ENCODE measurements at places on chromosomes 11 and 22.
A peak's percentile ranks its signal among the peaks of the same experiment; 100 is the strongest.

DNA sequence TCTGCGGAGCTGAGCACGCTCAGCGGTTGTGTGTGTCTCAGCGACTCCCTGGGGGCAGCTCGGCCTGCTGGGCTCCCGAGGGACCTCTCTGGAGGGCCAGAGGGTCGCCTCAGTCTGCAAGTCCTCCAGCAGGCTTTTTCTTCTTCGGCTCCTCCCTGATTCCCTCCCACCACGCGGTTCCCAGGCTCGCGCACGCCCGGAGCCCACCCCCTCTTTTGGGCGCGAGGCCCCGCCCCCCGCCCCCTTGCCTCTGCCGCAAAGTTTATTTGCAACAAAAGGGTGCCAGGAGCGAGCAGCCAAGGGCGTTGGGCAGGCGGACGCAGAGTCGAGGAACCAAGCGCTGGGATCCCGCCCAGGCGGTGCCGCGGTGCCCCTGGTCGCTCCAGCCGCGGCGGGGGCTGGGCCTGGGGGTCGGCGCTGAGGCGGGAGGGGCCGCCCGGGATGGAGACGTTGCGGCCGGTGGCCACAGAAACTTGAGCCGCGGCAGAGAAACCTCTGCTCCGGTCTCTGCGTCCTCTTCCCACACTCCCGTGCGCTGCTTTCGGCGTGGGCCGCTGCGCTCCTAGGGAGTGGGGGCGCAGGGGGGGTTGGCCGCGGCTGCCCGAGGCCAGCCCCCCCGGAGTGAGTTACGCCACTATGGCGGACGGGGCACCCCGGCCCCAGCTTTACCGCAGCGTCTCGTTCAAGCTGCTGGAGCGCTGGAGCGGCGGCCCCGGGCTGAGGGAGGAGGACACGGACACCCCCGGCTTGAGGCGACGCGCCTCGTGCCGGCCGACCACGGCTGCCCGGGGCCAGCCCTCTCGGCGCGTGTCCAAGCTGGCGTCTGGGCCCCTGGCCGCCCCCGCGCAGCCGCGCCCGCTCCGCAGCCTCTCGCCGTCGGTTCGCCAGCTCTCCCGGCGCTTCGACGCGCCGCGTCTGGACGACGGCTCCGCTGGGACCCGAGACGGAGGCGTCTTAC lies at the start of gene ARHGEF17:
Gene ARHGEF17 (plus strand): TSS at position 274 of the 958 bp plus-strand sequence. CDS start 363 bp downstream, at position 637.
- DNase-seq, result peak; percentile 51

DNA sequence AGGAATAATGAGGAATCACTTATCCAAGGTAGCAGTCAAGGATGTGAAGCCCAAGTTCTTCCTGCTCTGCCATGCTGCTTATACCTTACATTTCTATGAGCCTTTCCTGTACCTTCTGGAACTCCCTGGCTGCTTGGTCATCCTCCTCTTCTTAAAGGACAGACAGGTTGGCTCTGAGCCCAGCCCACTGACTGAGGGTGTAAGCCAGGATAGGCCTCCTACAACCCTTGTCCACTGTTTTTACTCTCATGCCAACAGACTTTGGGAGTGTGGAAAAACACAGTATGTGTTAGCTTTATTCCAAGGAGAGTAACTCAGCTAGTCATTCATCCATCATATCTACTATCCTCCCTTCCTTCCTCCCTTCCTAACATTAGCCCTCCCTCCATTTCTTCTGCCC lies 47.5 kb downstream of the IRAG1 start:
- DNase-seq, result no peak

DNA sequence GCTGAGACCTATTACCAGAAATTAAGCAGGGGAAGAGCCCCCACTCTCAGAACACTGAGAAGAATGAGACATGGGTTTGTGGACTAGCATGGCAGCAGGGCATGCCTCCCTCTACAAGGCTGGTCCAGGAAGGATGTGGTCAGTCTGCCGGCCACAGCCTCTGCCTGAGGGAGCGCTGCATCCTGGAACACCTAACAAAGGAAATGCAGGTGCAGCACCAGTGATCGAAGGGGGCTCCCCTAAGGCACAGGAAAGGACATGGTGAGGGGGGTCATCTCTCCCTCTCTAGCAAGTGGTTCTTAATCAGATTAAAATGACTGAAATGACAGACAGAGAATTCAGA lies 40.6 kb upstream of the ARL14EP start:
- no peak for DNase-seq

GRCh38 chr11:68825571-68825970 lies 16.1 kb downstream of the CPT1A start:
- peak; percentile 38 for DNase-seq

DNA sequence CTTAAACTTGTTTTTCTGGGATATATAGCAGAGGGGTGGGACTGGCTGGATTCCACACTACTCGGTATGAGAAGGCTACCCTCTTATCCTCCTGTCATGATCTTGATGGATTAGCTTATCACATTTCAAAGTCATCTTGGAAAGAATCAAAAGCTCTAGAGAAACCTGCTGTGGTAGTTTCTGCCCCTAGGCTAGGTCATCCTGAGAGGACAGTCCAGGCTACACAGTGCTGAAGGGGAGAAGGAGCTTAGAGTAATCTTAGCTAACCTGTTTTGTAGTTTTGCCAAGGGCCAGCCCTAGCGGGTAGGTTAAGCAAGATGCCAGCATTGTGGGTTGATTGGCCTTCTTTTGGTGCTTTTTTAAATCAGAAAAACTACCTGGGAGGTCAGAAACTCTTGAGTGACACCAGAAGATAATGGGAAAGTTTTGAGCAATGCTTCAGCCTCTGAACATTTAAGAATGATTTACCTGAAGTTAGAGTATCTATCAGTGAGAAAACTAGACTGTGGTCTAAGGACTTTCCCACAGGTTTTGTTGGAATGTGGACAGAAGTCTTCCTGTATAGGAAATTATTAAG lies 21.3 kb downstream of the PIWIL4 start:
- no peak for DNase-seq

- no peak for DNase-seq
These were observed 210.8 kb downstream of the HIPK3 start for GRCh38 chr11:33467966-33468365.

DNA sequence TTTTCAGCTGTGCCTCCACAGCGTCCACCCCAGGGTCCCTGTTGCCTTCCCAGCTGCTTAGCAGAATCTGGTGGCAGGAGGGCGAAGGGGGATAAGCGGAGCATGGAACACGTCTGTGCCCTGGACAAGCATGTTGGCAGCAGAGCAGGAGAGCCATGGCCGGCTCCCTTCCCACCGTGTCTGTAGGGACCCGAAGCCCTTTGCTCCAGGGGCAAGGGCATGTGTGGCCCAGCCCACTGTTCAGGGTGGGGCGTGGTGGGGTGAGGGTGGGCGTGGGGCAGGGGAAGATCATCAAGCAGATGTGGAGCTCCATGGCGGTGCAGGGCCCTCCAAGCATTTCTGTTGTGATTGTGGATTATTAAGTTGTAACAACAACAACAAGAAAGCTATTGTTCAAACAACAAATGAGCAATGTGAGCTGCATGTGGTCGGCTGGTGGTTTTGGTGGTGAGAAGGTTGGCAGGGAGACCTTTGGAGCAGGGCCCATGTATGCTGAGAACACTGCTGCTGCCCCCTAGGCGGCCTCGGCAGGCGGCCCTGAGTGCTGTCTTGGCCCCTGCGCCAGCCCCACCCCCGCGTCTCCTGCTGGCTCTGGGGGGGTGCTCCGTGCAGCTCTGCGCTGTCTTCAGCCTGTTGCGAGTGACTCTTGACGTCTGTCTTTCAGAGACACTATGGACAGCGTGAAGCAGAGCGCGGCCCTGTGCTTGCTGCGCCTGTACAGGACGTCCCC lies 50.9 kb downstream of the AP2A2 start:
- no peak for DNase-seq

DNA sequence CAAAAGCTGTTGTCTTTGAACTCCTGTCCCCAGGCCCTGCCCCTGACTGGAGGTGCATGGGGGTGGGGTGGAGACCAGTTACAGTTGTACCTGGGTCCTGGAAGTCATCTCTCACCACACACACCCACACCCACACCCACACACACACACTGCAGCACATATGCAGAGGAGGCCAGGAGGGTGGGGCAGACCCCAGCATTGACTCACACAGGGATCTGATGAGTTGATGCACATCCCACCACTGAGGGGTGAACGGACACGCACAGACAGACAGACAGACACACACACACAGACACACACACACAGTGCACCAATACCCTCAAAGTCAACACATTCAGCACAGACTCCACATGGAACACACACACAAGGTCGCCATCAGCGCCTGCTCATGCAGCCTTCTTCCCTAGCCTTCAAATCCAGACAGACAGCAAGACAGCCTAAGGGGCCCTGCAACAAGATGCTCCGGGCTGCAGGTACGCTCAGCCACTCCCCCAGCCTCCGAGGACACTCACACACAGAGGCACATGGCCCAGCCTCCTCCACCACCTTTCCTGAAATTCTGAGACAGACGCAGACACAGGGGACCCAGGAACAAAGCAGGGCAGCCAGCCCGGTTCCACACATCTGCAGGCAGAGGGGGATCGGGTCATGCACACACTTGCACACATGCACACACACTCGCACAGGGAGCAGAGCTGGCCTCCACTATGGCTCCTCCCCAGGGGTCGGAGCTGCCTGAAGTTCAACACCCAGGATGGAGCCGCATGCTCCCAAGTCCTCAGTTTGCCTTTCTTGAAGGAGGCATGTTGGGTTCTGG lies 26.5 kb downstream of the SYT7 start:
- peak; percentile 28 for DNase-seq

DNA sequence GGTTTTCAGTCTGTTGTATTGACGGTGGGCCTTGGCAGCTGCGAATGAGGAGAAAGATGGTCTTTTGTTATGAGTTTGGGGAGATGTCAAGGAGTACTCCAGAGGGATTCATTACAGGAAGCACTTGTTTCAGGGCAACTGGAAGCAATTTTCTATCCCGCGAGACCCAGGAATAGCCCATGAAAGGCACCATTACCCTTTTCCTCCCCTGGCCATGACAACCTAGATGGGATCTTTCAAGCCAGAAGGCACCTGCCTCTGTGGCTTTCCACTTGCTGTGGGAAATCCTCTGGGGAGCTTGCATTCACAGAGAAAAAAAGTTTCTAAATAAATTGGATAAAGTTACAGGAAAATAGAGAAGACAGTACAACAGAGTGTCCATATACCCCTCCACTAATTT lies 2.7 kb downstream of the ZNF215 start:
- DNase-seq, result no peak

DNA sequence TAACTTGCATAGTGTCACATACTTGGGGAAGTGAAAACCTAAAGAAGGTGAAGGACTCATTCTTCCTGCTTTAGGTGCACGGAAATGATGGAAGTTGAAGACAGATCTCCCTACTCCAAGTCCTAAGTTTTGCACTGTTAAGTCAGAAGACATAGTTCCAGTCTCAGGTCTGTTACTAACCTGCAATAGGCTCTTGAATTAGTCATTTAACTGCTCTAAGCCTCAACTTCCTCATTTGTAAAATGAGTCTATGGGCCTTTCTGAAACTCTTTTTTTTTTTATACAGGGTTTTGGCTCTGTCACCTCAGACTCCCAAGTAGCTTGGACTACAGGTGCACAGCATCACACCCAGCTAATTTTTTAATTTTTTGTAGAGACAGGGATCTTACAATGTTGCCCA lies 30.8 kb upstream of the POU2AF1 start:
- DNase-seq, result no peak

DNA sequence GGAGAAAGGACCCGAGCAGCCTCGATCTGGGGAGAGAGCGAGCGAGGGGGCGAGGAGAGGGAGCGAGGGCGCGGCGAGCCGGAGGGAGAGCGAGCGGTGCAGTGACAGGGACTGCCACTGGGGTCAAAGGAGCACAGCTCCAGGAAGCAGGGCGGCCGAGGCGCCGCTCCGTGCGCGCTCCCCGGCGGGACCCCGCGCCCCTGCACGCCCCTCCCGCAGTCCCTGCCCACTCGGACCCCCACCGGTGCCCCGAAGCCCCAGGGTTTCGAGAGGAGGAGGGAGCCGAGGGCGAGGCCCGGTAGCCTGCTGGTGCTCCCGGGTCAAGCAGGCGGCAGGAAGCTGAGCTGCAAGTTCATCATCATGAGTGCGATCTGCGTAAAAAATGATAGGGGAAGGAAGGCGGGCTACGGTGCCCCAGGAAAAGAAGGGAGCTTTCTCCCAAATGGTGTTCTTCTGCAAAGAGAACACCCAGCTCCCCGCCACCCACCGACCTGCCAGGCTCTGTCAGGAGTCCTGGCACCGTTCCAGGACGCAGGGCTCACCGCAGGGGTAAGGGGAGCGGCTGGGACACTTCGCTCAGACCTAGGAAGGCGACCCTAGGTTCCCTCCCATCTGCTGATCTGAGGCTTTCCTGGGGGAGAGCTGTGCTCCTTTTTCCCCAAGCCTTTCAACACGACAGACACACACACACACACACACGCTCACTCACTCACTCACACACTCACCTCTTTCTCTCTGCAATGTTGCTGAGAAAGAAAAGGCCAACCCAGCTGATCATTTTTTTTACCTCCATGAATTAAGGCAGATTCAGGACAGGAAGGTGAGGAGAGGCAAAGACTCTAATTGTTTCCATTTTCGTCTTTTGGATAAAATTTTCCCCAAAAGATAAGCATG lies at the start of gene MPPED2:
Gene MPPED2 (minus strand): TSS at position 103 of the 894 bp plus-strand sequence. CDS start 5,980 bp downstream, outside the sequence.
- no peak for DNase-seq
